ENCODE measurements at places on chromosomes 11 and 22.

GRCh38 chr22:46835693-46836092 lies 73.2 kb downstream of the TBC1D22A start:
- DNase-seq: no peak

DNA sequence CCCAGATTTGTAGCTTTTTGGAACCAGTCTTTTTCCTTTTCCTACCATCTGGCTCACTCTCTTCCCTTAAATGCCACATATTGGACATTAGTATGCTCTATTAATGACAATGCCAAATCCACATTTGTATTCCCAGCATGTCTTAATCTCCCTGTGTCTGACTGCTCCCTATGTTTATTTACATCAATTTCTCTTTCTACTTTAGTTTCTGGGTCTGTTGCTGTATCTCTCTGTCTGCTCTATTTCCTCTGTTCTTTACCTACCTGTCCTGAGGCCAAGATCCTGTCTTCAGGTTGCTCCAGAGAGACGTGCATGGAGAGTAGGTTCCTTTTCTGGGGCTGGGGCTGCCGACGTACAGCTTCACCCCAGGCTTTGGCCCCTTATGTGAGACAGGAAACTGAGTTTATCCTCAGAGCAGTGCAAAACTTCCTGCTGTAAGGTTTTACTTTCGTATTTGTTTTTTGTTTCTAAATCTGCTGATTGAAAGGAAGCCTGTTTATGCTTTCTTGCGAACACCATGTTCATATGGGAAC lies 25.6 kb downstream of the OR2AG2 start:
- peak; percentile 24 for DNase-seq

- peak; percentile 51 for DNase-seq
Observed at GRCh38 chr11:6362873-6363678, 27.2 kb upstream of the SMPD1 start.

DNA sequence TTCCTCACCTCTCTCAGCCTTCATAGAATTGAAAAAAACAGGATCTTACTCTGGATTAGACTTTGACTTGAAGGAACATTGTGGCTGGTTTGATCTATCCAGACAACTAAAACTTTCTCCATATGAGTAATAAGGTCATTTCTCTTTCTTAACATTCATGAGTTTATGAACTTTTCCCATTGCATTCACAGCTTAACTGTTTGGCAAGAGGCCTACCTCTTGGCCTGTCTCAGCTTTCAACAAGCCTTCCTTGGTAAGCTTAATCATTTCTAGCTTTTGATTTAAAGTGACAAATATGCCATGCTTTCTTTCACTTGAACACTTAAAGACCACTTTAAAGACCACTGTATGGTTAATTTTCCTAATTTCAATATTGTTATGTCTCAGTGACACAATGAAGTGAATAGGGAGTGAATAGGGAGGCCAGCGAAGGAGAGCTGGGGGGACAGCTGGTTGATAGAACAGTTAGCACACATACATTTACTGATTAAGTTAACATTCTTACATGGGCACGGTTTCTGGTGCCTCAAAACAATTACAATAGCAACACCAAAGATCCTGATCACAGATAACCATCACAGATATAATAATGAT lies 17.0 kb downstream of the IMMP1L start:
- DNase-seq: no peak

Measured in stimulated activated CD4-positive, alpha-beta T cell treated with anti-CD3 and anti-CD28 coated beads, Interleukin-2, amount 100 ng/mL, for 4 hours (primary cell).